ENCODE measurements at places on chromosomes 3 and 15.

DNA sequence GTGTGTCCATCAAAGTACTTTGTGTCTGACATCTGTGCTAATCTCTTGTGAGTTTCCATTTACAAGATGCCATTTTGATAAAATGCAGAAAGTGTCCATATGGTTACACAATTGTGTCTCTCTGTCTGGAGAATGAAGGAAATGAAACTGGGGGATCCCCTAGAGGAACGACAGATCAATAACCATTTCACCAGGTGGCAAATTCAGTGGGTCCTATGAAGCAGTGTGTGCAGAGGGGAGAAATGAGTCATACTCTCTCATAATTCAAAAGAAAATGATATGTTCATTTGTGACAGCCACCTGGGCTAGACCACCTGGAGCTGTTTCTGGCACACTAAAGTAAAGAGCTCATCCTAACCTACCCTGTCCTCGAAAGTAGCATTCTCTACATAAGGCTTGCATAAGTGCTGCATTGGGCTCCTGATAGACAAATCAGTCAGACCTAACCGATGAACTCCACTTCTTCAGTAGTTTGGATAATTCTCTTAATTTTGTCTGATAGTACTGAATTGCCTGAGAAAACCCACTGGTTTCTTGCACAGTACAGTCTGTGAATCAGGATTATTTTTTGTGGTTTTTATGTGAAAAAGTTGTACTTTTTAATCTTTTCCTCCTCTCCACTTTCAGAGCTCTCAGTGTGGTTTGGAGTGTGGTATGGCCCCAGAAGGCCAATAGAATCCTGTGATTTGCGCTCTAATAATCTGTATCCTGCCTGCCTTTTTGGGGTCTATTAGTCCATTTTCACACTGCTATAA is 10.3 kb upstream of the CD47 start:
- no peak for DNase-seq

DNA sequence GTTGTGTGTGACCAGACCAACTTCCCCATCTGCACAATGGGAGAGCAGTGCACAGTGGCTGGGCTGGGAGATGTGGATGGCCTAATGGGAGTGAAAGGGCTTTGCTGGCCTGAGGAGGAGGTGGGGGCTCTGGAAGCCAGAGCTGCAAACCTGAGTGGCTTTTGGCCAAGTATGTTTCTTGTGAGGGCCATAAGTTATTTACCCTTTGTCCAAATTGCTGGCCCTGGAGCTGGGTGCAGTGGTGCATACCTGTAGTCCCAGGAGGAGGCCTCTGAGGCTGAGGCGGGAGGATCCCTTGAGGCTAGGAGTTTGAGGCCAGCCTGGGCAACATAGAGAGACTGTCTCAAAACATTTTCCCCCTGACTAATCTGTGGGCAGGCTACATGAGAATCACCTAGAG is 129.1 kb downstream of the WNT7A start:
- no peak for DNase-seq

DNA sequence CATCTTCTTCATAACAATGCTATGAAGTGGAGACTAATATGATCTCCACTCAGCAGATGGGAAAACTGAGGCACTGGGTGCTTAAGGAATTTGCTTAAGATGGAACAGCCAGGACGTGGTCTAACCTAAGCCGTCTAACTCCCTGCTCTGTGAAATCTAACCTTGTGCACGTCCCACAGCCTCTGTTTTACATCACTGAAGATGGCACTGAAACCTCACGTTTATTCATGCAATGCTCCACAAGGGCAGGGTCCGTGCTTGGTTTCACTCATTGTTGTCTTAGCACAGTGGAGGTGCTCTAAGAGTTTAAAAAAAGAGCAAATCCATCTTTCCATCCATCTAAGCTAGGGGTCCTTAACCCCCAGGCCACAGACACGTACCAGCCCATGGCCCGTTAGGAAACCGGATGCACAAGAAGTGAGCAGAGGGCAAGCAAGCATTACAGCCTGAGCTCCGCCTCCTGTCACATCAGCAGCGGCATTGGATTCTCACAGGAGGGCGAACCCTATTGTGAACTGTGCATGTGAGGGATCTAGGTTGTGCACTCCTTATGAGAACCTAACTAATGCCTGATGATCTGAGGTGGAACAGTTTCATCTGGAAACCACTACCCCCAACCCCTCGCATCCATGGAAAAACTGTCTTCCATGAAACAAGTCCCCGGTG is 118.0 kb downstream of the FOXP1 start:
- no peak for DNase-seq

GRCh38 chr3:34090876-34091275 is 292.4 kb downstream of the PDCD6IP start:
- no peak for DNase-seq

- no peak for DNase-seq
Measured at GRCh38 chr15:58573270-58573669, 141.5 kb downstream of the LIPC start.

DNA sequence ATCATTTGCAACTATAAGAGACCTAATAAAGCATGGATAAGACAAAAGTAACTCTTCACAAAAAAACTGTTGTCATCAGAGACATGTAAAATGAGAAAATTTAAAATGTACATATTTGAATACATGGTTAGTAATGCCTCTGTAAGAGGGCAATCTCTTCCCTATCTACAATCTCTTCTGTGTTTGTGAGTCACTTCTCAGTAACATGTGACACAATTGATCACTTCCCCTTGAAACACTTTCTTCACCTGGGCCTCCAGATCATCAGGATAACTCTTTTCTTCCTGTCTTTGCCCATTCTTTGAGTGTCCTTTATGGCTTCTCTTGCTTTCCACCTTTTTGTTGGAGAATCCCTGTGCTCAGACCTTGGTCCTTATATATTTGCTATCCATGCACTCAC is 50.4 kb downstream of the TFDP2 start:
- no peak for DNase-seq

- no peak for DNase-seq
Measured at GRCh38 chr3:59316688-59317275, 267.0 kb upstream of the CFAP20DC start.

- no peak for DNase-seq
Measured at GRCh38 chr3:64825404-64826120, 137.8 kb upstream of the ADAMTS9 start.

DNA sequence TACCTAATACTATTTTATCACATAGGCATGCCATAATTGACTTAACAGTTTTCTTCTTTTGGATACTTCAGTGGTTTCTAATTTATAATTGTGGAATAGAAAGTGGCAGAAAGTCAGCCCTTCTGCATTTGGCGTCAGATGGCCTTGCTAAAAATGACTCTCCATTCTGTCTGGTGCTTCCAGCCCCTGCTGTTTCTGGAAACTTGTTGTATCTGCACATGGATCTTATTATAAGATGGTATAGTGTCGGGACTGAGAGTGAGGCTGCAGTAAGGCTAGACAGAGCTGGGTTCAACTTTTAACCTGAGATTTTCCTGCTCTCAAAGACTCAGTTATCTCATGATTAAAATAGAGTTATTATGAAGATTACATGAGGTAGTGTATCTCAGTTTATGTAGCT is 74.8 kb upstream of the WDR72 start:
- DNase-seq = no peak

DNA sequence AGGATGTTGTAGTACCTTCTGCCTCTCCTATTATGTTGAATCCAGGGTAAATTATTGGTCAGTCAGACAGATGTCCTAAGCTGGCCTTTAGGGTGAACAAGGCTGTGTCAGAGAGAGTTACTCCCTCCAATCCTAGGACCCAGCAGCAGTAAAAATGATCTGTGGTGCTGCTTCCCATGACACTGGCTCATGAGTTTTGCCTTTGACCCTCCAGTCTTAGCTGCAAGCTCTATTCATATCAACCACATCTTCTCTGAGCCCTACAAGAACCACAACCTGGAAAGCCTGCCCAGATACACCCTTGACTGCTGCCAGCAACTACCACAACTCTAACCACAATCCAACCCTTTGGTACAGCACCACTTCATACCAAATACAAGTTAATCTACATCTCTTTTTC is 27.2 kb upstream of the PHLDB2 start:
- no peak for DNase-seq

- no peak for DNase-seq
Measured at GRCh38 chr15:60353245-60353920, 44.4 kb downstream of the ANXA2 start.

GRCh38 chr3:186060222-186060621 is 48.7 kb downstream of the ETV5 start:
- no peak for DNase-seq

DNA sequence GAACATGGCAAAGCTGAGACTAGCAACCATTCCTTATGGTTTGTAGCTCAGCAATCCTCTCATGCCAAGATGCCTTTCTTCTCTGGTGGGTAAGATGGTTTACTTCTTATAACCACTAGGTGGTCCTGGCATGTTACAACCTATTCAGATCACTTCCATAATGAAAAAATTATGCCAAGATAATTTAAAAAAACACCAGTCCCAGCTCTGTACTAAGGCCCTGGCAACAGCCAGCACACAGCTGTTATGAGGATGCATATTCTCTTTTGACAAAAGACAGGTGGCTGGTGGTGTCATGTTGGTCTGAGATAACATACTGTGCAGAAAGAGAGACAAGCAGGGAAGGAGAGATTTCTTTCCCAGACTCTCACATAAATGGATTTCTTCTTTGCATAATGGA is 65.7 kb upstream of the FRMD4B start:
- no peak for DNase-seq

GRCh38 chr15:38267421-38268022 is 14.9 kb downstream of the SPRED1 start:
- no peak for DNase-seq

DNA sequence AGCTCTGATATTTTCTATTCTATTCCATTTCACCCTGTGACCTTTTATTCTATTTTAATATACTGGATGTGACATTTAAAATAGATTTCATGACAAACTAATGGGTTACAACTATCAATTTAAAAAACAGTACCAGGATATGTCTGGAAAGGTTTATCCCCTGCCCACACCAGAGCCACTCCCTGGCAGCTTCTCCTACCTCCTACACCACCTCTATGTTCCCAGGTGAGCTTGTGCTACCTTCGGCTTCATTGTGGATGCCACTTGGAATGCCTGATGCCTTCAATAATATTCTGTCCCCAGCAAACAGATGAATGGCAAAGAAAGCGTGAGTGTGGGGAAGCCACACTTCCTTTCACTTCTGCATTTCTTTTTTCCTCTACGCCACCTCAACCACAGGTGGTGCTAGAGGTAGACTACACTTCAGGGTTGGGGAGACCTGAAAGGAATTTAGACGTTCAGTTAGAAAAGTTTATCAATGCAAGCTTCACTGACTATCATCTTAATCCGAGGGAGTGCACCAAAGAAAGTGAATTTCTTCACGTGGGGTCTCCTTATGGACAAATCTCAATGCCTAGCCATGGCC is 213.0 kb downstream of the SSR3 start:
- DNase-seq = no peak

DNA sequence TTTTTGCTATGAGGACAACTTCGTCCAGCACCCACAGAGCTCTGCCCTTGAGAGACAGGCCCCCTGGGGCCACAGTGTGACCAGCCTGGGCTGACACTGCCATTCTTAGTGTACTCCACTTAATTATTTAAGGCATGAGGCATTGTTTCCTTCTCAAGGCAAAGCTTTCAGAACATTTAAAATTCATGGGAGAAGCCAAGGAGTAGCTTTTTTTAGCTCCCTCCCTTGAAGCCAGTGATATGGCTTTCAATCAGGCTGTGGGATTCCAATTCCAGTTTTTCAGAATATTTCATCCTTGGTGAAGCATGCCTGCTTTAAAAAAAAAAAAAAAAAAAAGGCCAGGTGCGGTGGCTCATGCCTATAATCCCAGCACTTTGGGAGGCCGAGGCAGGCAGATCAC is 21.3 kb downstream of the HOMER2 start:
- DNase-seq = no peak

DNA sequence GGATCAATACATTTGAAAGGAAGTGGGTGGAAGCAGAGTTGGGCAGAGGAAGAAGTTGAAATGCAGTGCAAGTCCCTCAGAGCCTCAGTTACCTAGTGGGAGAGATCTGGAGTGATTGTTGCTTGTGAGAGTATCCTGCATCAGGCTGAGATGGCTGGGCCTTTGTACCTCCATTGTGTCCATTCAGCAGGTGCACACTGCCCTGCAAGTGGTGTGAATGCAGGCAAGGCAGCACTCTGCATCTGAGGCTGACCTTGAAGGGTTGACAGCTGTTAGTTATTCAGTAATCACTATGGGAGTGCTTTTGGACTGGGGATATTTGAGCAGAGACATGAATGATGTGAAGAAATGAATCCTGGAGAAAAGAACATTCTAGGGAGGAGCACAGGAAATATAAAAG is 25.2 kb downstream of the ATP6V1A start:
- no peak for DNase-seq

DNA sequence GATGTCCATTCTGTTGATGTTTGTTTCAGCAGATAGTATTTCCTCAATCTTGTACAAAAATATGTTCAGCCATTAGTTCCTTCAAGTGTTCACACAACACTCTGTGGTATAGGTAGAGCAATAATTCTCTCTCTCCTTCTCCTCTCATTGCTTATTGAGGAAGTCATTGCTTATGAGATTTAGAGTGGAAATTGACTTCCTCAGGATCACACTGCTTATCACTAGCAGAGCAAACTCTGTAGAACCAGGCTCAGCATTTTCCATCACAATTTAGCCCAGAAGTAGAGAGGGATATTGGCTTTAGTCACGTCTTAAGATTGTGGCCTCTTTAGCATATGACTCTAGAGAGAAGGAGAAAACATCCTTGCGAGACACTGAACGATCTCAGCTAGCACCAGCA is 31.2 kb downstream of the RAB11A start:
- DNase-seq = no peak

- DNase-seq = no peak
Measured at GRCh38 chr15:30038667-30039523, 43.9 kb upstream of the GOLGA8J start.

DNA sequence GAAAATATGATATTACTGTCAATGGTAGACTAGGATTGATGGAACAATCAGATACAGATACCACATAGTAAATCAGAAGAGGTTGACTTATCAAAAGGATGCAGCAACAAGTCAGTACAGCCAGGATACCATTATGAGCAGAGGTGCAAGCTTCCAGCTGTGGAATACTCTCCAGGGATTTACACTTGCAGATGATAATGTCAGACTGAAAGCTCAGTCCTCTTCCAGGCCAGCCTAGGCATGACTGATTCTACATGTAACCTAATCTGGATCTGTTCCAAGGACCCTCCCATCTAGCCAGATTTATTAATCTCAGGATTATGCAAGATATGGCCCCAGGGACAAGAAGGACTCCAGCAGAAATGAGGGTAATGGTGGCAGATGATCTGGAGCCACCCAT is 8.2 kb downstream of the FILIP1L start:
- no peak for DNase-seq

GRCh38 chr15:58312031-58312430 is 119.8 kb upstream of the LIPC start:
- DNase-seq = no peak

DNA sequence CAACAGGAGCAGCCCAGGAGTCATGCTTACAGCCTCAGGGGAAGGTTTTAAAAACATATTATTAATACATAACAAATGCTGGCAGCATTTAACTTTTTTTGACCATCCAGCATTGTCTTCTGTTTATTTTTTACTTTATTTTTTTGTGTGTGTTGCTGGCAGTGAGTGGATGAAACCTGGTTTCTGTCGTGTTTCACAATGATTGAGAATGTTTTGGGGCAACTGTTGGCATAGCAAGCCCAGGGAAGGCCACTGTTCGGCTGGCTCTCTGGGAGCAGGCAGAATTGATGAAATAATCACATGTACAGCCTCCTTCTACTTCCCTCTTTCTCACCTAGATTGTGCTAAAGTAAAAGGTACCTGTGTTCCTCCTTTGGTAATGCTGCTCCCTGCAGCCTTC is 190.2 kb downstream of the NR1D2 start:
- no peak for DNase-seq
